ENCODE measurements at places on chromosomes 5 and 9.

DNA sequence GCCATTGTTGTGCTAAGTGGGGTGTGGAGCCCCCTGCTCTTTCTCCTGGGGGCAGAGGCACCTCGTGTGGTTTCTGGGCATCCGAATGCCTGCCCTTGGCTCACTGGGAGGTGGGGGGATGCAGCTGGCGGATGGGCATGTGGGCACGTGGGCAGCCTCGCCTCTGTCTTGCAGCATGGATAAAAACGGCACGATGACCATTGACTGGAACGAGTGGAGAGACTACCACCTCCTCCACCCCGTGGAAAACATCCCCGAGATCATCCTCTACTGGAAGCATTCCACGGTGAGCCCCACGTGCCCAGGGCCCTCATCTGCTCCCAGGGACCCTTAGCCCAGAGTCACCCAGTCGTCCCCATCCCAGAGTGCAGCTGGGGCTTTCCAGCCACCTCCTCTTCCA, 25.3 kb downstream of the PTGES2 start:
- no peak for DNase-seq

DNA sequence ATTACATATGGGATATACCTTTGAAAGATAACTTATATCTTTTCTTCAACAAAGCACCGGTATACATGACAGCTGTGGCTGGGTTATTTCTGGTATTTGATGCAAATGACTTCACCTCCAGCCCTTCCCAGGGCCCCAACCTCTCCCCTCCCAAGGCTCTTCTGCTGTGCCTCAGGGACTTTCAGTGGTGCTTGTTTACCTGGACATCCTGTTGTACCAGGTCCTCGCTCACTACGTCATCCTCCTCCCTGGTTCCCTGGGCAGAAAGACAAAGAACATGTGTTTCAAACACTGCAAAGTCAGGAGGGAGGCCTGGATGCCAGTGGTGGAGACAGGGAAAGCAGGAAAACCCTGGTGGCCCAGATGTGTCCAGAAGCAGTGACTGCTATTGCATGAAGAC, 23.4 kb downstream of the ANXA6 start:
- DNase-seq: no peak

DNA sequence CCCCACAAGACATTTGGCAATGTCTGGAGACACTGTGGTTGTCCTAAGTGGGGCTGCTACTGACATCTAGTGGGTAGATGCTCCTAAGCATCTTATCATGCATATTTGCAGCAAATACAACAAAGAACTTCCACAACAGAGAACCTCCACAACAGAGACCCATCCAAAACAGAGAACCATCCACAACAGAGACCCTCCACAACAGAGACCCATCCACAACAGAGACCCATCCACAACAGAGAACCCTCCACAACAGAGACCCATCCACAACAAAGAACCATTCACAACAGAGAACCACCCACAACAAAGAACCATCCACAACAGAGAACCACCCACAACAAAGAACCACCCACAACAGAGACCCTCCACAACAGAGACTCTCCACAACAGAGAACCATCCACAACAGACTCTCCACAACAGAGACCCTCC, 32.8 kb downstream of the ARPC5L start:
- DNase-seq: no peak

DNA sequence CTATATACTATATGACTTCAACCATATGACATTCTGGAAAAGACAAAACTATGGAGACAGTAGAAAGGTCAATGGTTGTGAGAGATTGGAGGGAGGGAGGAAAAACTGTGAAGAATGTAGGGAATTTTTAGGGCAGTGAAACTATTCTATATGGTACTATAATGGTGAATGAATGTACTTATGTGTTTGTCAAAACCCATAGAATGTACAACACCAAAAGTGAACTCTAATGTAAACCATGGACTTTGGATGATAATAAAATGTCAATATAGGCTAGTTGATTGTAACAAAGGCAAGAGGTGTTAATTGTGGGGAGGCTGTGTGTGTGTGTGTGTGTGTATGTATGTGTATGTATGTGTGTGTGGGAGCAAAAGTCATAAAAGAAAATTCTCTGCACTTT, 10.8 kb upstream of the STOM start:
- DNase-seq: no peak

- DNase-seq: no peak
Measured at GRCh38 chr9:112005939-112006338, 109.3 kb downstream of the UGCG start.

DNA sequence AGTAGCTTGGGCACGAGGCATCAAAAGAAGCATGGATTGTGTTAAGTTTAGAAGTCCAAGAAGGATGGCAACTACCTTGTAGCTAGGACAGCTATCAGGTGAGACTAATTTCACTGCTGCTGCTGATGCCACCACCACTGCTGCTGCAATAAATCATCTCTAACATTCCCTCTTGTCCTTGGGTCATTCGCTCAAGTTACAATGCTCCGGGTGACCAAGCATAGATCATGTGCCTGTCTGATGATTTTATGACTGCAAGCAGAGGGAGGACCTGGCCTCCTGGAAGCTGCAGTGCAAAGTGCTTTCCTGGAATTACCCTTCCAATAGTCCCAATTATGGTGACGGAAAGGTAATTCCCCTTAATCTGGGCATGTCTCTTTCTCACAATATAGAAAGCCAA, 334.4 kb downstream of the PRELID2 start:
- no peak for DNase-seq

DNA sequence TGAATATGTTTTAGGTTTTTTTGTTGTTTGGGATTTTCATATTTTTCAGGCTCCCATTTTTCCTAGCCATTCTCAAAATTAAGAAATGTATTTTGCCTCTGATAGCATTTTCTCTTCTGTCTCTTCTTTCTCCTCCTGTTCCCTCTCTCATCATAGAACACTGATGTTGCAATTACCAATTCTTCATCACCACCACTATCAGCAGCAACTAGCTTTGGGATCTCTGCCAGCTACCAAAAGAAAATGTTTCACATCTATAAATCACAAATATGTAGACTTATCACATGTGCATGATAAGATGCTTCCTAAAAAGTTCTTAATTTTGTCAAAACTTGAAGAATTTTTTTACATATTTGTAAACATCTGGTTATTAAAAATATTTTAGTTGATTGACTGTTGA, 887.1 kb downstream of the MAT2B start:
- DNase-seq: no peak

- DNase-seq: no peak
Measured at GRCh38 chr5:157578079-157578780, 2.7 kb upstream of the ADAM19 start.

DNA sequence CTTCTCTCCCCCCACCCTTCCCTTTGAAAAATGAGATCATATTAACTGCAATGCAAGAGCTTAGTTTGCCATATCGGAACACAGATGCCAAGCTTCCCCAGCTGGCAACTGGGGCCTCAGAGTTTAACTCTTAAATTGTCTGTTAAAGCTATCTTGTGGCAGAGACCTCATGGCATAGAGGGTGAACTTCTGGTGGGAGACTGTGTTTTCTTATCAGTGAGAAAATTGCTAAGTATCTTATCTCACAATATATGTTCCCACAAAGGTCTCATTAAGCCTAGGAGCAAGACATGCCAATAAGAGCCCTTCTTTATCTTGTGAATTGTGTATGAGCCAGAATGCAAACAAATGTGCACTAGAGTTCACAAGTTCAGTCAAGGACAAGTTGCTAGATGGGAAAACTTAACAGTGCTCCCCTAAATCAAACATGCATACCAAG, 12.3 kb downstream of the NFIB start:
- DNase-seq: no peak

DNA sequence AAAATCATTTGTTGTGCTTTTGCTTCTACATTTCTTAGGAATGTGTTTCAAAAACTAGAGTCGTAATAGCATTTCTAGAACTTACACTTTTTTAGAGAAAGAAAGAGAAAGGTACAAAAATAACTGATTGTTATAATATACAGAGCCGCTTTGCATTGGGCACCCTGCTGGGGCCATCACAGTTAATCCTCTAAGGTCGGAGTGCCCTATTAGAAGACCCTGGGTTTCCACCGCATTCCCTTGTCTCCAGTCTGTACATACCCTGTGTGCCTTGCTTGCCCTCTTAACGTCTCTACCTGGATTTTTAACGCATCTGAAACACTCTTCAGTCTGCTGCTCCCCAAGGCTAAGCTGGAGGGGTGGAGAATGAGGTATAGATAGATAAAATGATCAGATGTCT, 1.3 kb downstream of the MARVELD2 start:
- no peak for DNase-seq

GRCh38 chr9:38443181-38443580, 18.9 kb upstream of the IGFBPL1 start:
- no peak for DNase-seq

DNA sequence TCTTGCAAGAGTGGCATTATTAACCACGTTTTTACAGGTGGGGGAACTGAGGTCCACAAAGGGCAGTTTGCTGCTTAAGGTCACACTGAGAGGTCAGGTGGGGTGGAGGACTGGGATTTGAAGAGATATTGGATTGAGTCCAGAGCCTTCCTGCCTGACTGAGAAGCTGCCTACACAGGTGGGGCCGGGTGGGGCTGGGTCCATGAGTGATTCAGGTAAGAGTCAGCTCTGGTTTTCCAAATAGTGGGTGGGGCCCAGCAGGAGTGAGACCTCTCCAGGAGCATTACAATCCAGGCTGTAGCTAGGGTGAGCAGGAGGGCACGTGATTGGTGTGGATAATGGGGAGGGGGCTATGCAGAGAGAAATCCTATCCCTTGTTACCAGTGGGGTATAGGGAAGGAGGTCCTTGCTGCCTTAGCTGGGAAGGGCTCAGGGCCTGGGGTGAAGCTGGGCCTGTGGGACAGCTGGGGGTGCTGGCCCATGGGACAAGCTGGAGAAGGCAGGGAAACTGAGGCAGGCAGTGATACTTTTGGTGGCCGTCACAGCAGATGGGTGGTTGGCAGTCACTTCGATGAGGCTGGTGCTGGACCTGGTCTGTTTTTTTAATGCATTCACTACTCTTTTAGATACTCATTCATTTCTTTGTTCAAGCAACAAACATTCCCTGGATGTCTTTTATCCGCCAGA, 2.9 kb upstream of the PTGS1 start:
- DNase-seq: no peak

DNA sequence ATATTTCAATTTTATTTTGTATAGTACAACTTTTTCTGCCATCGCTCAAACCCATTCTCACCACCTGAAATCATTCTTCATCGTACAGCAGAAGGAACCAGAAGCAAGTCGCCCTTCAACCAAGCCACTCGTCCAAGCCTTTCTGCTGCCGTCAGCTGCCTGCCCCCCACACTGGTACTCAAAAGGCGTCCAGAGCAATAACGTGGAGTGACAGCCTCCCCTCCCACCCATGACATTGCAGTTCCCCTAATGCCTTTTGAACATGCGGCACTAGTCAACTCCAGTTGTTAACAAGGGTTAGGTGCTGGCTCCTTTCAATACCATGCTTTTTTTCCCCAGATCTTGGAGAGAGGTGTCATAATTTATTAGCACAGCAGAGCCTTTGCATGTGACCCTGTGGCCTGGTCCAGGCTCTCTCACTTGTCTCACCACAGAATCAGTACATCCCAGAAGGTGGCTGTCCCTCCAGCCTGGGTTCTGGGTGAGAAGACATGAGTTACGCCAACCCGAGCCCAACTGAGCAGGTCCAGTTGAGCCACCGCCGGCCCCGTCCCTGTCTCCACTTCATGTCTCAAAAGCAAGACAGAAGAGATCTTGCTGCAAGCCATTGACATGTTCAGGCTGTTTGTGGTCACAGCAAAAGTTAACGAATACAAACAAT, 20.4 kb upstream of the MED10 start:
- no peak for DNase-seq

- no peak for DNase-seq
Measured at GRCh38 chr9:83274787-83275186, 211.8 kb upstream of the RASEF start.

GRCh38 chr5:74639807-74640449, 600 bp downstream of the ENC1 start:
- no peak for DNase-seq

GRCh38 chr9:94002316-94003140, 47.4 kb upstream of the BARX1 start:
- no peak for DNase-seq

DNA sequence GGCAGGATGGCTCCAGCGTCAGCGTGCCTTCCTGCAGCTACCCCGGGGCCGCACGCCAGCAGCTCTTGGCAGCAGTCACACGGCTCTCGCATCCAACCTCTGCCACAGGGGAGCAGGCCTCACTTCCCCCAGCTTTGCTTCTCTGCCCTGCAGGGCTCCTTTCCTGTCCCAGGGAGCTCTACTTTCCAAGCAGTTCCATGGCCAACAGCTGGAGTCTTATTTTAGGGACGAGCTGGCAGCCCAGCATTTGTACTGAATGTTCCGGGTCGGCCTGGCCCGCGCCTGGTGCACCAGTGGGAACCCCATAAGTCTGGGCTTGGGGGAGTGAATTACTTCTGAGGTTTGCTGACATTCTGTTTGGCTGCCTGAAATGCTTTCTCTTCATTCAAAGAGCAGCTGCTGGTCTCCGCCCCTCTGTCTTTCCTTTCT, 34.6 kb downstream of the GADD45G start:
- DNase-seq: no peak

GRCh38 chr5:61701877-61702602, 370.0 kb downstream of the ZSWIM6 start:
- DNase-seq: no peak

DNA sequence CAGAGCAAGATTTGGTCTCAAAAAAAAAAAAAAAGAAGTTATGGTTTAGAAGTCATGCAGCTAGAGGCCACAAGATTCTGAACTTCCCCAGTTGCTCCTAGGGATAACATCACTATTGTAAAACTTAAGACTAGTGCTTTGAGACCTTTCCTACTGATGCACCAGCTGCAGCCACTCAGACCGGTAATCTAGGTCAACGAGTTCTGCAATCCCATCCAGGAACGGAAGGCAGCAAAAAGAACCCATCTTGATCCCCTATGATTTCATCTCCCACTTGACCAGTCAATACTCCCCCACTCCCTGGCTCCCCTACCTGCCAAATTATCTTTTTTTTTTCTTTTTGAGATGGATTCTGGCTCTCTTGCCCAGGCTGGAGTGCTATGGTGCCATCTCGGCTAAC, 46.9 kb upstream of the TTC39B start:
- no peak for DNase-seq

DNA sequence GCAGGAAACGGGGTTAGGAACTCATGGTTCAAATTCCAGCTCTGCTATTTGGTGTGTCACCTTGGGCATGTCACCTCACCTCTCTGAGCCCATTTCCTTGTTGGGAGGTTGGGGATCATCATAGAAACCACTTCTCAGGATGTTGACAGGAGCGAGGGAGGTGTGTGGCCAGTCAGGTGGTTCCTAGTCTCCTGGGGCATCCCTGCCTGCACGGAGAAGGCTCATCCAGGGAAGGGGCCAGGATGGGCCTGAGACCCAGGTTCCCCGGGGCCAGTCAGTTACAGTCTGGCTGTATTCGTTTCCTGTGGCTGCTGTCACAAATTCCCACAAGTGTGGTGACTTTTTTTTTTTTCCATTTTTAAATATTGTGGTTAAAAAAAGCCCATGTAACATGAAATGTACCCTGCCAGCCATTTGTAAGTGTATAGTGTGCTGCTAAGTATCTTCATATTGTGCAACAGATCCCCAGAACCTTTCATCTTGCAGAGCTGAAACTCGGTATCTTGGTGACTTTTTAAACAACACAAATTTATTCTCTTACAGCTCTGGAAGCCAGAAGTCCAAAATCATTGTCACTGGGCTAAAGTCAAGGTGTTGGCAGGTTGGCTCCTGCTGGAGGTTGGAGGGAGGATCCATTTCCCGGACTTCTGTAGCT, 78.7 kb upstream of the UNC5A start:
- no peak for DNase-seq
